ENCODE measurements at places on chromosomes 7 and 10. TPM values are rescaled to one million over a fixed set of nuclear protein-coding genes. Genes with fewer than 3 reads are reported as not detected.

MPP7 gene
- polyA plus RNA-seq, result 2.3 TPM

GRM3 gene
- polyA plus RNA-seq, result 0.14 TPM

HTRA1 gene
- polyA plus RNA-seq, result 58.6 TPM

DNA sequence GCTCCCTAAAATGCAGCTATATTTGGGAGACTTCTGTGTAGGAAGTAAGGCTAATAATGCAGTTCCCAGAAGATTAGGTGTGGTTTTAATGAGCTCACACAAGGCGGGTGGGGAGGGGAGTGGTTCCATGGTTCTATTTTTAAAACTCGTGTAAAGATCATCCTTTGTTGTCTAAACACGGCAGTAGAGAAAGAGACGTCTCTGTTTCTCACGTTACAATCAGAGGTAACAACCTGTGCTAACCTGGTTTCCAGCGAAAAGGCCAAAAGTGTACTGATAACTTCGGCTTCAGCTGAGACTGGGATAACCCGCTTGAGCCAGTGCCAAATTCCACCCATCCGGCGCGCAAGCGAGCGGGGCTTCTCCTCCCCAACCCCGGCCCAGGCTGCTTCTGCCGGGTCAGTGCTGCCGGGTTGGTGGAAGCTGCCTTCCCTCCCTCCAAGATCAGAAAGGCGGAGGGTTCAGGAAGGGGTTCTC lies 2.5 kb upstream of the MAP3K8 start:
- peak; percentile 36 for DNase-seq

- DNase-seq, result no peak
These were observed 55.8 kb upstream of the LANCL2 start for GRCh38 chr7:55309040-55309991.

DNA sequence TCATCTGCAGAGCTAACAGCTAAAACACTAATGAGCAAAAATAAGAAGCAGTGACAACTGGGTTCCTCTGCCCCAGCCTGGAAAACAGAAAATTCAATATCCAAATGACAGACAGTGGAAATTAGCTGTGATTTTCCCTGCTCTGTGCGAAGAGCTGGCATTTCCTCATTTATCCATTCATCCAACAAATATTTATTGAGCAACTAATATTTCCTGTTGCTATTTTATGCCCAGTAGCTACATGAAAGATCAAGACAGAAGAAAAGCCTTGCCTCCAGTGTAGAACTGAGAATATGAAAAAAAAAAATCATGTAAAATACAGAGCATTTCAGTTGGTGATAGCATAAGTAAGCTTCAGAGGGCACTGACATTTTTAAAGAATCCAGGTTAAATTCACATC lies 140.9 kb downstream of the ABCA13 start:
- no peak for DNase-seq
